ENCODE measurements at places on chromosomes 16 and 17.

DNA sequence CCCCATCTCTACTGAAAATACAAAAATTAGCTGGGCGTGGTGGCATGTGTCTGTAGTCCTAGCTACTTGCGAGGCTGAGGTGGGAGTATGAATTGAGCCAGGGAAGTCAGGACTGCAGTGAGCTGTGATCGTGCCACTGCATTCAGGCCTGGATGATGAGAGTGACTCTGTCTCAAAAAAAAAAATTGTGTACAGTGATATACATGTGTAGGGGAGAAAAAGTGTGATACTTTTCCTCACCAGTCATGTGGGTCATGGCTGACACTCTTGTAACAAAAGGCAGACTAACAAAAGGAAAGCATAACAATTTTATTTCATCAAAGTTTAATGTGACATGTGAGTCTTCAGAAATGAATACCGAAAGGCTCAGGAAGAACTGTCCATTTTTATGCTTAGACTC, 2.0 kb upstream of the ABCC12 start:
- DNase-seq: no peak

- DNase-seq: no peak
Measured at GRCh38 chr16:1351215-1351581, 480 bp downstream of the TSR3 start.

DNA sequence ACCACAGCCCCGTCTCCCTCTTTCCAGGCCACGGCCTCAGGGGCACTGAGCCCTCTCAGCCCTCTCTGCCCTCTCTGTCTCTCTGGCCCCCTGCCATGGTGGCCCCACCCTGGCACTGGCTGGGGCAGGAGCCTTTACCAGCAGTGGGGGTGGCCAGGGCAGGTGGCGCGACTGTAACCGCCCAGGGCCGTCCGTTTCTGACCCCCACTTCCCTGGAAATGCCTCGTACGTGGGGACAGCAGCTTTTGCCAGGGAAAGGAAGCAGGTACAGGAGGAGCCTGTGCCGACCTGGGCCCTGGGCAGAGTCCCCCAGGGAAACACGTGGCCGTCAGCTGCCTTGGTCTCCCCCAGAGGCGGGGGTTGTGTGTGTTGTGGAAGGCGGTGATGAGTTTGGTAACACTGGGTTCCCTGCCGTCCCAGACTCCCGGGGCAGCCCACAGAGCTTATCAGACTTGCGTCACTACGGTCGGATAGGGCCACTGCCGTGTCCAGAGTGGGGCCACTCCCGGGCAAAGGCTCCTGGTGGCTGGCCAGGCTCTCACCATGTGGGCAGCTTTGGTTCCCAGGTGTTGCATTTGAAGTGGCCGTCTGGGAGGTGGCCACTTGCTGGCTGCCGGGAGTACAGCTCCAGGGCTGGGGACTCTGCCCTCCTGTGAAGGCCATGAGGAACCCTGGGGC, 249.3 kb upstream of the CIBAR2 start:
- no peak for DNase-seq

DNA sequence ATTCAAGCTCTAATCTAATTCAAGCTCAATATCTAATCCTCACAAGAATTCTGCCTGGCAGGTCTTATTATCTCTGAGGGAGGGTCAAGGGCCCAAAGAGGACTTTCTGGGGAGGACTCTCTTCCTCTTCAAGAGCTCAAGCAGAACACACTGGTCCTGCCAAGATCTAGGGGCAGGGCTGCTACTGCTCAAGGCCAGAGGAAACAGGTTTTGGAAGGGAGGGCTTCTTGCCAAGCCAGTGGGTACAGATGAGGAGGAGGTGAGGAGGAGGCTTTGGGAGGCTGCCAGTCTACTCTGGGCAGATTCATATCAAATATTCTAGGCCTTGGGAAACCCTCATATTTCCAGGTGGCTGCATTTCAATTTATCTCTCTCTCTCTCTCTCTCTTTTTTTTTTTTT, 51.8 kb upstream of the IL34 start:
- DNase-seq: no peak

DNA sequence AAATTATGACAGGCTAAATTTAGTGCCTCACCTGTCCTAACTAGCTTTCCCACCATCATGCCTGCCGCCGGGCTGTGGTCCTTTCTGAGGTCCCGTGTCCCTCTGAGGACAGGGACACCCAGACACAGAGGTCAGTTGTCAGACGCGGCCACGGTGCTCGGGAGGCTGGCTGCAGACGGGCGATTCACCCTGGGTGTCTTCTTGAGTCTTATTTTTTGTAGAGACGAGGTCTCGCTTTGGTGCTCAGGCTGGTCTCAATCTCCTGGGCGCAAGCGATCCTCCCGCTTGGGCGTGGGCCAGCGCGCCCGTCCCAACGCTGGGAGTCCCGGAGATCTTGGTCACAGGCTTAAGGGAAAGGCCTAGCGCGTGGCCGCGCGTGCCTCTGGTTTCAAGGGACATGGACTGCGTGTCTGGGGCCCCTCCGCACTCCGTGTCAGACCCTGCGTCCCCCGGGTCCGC, 797 bp upstream of the RAB11FIP3 start:
- no peak for DNase-seq

GRCh38 chr17:28646039-28646754, 1.2 kb upstream of the BLTP2 start:
- no peak for DNase-seq

DNA sequence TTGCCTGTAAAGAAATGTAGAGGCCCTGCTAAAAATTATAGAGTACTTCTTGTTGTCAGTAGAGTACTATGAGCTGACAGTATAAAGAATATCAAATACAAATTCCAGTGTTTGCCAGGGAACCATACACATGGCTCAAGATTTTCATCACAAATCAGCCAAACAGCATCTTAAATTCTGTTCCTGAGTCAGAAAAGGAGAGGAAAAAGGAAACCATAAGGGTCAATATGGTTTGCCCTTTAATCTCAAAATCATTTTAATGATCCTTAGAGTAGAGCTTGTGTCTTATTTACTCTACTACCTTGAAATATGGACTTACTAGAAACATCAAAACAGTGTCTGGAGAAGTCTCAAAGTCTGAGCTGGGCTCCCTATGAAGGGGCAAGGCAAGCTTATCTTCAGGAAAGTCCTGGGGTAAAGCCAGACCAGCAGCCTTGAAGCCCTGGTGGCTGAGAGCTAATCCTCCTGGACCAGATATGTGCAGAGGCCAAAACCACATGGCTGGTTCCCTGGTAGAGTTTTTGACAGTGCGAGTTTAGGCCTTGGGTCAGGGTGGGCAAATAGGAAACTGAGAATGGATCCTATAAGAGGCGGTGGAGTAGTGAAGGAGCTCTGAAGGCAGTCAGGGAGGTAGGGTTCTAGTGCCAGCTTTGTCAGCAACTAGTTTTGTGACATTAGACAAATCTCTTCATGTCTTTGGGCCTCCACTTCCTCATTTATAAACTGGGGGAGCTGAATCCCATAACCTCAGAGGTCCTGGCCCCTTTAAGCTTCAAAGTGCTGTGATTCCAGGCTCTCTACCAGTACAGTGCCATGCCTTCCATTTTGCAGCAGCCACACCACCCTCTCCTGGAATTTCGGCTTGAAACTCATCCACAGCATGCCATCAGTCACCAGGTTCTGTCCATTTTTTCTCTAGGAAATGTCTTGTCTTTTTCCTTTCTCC, 38.9 kb downstream of the MRTFB start:
- DNase-seq: no peak

DNA sequence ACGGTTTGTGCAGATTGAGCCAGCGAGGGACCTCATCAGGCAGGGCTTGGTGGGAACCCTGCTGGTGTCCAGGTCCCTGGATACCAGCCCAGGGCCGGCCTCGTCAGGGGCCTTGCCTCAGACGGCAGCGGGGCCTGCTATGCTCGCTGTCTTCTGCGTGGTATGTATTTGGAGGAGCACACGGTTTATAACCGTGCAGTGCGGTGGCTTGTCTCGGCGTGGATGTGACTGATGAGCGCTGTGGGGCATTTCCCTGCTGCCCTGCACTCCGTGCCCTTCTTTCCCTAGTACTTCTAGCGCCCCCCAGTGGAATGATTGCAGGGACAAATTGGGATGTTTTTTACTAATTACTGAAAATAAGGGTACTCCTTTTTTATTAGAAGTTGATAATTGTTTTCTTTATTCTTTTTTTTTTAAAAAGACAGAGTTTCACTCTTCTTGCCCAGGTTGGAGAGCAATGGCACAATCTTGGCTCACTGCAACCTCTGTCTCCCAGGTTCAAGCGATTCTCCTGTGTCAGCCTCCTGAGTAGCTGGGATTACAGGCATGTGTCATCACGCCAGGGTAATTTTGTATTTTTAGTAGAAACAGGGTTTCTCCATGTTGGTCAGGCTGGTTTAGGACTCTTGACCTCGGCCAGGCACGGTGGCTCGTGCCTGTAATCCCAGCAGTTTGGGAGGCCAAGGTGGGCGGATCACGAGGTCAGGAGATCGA, 15.3 kb downstream of the TBCD start:
- DNase-seq: no peak

GRCh38 chr17:13385481-13385911, 216.2 kb downstream of the HS3ST3A1 start:
- no peak for DNase-seq

DNA sequence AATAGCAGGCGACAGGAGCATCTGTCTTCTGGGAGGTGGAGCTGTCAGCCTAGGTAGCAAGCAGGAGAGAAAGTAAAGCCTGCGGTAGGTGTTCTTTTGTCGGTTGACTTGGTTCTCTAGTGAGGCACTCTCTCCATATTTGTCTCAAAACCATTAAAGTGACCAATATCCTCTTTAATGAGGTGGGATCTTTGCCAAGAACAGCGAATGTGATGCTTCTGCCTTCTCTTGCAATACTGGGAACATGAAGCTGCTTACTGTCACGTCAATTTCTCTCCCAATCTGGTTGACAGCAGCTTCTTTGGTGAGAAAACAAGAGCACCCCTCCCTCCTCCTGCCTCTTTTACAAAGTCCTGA, 176.7 kb downstream of the ABCC12 start:
- no peak for DNase-seq

DNA sequence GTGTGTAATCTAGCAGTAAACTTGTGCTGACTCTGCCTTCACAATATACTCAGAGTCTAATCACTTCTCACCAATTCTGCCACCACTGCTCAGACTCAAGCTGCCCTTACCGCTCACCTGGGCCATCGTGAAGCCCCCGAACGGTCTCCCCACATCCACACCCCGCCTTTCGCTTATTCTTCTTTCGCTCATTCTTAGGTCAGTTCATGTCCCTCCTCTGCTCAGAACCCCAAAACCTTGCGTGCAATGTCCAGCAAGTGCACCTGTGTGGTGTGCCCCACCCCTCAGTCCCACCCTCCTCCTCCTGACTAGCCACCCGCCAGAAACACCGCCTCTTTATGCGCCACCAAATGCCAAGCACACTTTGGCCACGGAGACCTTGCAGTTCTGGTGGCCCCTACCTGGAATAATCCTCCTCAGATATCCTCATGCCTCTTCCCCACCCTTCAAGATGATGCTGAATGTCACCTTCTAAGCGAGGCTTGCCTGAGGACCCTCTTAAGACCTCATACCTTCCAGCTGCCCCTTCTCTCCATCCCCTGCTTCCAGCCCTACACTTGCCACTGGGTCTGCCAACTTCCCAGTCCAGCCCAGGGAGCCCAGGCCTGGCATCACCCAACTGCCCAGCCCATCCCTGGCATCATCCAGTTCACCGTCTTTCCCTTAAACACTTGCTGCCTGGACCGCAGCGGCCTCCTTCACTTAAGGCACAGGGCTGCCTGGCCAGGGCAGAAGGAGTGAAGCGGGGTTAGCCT, 34.3 kb upstream of the RBFOX3 start:
- no peak for DNase-seq

All from stimulated activated CD8-positive, alpha-beta memory T cell treated with anti-CD3 and anti-CD28 coated beads, Interleukin-2, amount 100 ng/mL, for 1 hour (primary cell).